SW 1271 (cell line): ENCODE measurements at places on chromosomes 2 and 18.

DNA sequence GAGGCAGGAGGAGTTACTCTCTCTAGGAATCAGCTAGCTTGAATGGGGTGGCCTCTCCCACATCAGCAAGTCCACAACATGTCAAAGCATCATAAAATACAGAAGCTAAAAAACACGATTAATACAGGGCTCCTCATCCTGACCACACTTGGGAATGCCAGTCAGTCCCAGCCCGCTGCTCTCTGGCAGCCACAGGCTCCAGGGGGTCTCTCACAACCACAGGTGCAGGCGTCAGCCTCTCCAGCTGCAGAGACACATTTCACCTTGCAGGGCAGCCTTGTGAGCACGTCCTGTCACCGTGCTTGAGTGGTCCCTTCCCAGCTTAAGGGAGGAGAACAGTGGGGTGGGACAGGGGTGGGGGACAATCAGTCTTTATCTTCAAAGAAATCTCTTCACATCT, 137.4 kb upstream of the SH3BP4 start:
- no peak for DNase-seq

- no peak for DNase-seq
These were observed 47.1 kb downstream of the LAMA1 start for GRCh38 chr18:7070466-7070865.

DNA sequence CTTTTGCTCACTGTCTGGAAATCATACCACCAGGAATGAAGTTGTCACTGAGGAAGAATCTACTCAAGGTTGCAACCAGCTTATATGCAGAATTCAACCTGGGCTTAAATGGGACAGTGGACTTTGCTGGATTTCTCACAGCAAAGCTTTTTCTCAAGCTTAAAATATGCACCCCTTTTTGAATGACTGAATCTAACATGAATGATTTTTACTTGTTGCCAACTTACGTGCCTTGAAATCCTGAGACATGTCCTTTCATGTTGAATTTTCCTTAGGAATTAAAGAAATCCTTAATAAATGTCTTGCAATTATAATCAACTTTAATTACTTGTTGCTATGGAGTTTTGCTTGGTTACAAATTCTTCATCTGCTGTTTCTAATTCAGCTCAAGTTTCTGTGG, 57.4 kb downstream of the SPP2 start:
- no peak for DNase-seq

- DNase-seq, result no peak
These were observed 30.1 kb upstream of the CCL20 start for GRCh38 chr2:227783404-227784138.

DNA sequence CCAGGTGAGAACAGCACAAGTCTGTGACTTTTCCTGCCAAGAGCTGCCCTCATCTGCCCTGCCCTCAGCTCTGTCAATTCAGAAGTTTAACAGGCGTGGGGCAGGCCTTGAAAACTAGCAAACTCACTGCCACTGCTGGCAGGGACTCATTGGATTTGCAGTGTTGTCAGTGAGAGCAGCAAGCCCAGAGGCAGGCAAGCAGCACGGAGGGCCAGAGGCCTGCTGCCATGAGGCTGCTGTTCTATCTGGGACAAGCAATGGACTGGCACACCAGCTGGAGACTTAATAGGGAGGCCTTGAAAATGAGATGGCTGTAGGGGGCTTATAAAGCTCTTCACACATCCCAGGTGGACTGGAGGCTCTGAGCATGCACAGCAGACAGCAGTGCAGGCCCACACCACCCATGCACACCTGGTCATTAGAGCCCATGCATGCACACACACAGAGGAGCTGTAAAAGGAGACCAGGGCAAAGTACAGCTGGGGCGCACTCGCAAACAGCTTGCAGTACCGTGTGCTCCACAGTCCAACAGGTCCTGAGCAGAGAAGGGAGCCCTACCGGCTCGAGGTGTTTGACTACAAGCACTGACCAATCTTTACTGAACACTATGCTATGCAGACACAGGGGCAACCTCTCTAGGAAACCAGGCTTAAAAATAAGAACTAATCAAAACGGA, 28.7 kb downstream of the MGAT4A start:
- no peak for DNase-seq

- DNase-seq, result peak; percentile 88
These were observed 15.1 kb downstream of the SLC4A3 start for GRCh38 chr2:219642465-219643083.

GRCh38 chr2:118988706-118989105, 46.7 kb downstream of the MARCO start:
- no peak for DNase-seq

DNA sequence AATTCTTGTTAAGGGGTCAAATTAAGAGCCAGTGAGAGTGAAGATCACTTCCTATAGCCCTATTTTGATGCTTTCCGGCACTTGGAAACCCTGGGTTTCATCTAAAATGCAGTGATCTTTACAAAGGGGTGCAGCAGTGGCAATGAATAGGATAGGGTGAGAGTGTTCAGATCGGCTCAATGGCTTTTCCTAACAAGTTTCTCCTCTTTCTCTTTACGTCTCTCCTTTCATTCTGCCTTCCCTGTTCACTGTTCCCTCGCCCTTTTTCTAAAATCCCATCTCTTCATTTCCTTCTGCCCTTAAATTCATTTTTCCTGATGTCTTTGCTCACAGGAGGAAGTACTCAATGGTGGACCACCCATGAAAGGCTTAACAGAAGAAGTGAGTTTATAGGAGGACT, 86.0 kb downstream of the CTIF start:
- no peak for DNase-seq

DNA sequence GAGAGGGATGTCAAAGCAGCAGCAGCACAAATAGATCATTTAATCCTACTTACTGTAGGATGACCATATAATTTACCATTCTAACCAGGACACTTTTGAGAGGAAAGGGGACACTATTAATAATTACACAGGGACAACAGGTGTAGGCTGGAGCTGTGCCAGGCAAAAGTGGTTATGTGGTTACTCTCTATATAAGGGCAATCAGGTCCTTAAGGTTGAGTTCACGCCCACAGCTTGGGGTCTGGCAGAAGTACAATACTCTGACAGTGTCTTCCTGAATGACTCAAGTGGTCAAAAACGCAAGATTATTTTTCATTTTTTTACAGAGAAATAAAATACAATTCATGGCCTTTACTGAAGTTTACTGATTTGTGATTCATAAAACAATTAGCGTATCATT, 2.8 kb downstream of the PREPL start:
- no peak for DNase-seq

GRCh38 chr2:236823963-236824362, 254.3 kb downstream of the ACKR3 start:
- DNase-seq, result no peak

GRCh38 chr2:215528555-215528954, 92.7 kb upstream of the FN1 start:
- peak; percentile 39 for DNase-seq

GRCh38 chr2:135174810-135175093, 122.7 kb downstream of the RAB3GAP1 start:
- no peak for DNase-seq

DNA sequence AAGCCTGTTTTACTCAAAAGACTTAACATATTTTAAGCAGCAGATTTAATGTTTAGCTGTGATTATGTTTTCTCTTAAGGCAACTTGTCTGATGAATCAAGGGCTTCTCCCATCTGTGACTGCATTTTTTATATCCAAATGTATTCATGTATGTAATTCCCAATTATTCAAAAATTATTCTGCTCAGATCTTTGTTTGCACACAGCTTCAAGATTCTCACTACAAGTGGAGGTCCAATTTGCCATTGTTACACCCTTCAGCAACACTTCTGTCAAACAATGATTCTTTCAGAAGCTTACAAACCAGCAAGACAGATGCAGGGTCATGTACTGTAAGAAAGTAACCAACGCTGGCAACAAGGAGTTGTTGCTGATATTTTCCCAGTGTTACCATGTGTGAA, 5.9 kb upstream of the LRPPRC start:
- no peak for DNase-seq

DNA sequence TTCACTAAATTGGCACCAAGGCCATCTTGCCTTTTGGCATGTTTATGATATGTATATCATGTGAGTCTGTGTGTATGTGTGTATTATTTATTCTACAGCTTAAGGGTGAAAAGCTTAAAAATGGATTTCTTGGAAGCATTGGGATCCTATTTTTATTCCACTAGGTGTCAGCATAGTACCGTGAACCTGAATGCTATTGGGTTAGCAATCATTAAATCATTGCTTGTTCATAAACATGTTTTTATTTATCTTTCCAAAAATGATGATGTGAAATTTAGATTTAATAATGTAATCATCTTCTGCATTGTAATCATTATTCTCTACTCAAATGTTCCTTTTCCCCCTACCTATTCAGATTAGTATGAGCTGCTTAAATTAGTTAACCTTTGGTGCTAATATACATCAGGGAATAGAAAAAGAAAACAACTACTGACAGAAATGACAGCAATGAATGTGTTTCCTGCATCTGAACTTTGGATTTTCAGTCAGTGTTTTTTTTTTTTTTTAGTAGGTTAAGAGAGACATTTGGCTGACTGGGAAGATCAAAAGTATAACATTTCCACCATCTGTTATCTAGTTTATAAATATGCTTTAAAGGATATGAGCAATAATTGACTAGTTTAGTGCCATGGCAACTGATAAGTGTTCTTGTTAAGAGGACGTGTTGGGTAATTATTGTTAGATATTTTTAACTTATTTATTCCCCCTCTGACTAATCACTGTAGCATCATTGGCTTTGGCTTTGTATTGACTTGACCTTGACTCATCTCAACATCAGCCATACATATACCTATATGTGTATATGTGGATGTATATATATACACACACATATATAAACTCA, 14.1 kb upstream of the ZSWIM2 start:
- peak; percentile 44 for DNase-seq

- DNase-seq, result no peak
These were observed 4.0 kb upstream of the DGUOK start for GRCh38 chr2:73922681-73923080.

- DNase-seq, result no peak
These were observed 19.7 kb downstream of the TWSG1 start for GRCh38 chr18:9354256-9354655.

- no peak for DNase-seq
These were observed 258.1 kb downstream of the LNPK start for GRCh38 chr2:175744000-175744399.

GRCh38 chr2:127414638-127415592, 3.3 kb upstream of the PROC start:
- no peak for DNase-seq

- no peak for DNase-seq
These were observed 30.0 kb downstream of the RNF125 start for GRCh38 chr18:32048507-32049091.

GRCh38 chr2:218679119-218679518, 7.2 kb downstream of the STK36 start:
- no peak for DNase-seq

GRCh38 chr2:42876326-42876751, 84.0 kb upstream of the HAAO start:
- DNase-seq, result no peak

DNA sequence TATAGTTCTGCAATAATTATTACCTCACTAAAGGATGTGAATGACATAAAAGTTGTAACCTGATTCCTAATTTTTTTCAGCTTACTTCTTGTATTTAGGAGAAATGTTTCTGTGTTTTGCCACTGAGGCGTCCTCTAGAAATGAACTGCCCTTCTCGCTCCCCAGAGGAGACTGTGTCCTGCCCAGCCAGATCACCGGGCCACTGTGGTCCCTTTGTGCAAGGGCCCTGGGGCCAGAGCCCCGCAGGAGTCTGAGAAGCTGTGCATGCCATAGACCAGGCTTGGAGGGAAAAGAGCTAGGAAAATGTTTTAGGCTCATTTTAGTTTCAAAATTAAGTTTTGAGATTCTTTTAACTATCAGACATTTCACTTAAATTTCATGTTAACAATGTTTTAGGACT, 31.1 kb upstream of the LDLRAD4 start:
- DNase-seq, result no peak
